Stimulated activated CD8-positive, alpha-beta memory T cell treated with anti-CD3 and anti-CD28 coated beads, Interleukin-7, amount 100 ng/mL, for 1 hour (primary cell): ENCODE measurements at places on chromosomes 7 and 10.

GRCh38 chr7:36408589-36408988, 18.9 kb downstream of the ANLN start:
- no peak for DNase-seq

DNA sequence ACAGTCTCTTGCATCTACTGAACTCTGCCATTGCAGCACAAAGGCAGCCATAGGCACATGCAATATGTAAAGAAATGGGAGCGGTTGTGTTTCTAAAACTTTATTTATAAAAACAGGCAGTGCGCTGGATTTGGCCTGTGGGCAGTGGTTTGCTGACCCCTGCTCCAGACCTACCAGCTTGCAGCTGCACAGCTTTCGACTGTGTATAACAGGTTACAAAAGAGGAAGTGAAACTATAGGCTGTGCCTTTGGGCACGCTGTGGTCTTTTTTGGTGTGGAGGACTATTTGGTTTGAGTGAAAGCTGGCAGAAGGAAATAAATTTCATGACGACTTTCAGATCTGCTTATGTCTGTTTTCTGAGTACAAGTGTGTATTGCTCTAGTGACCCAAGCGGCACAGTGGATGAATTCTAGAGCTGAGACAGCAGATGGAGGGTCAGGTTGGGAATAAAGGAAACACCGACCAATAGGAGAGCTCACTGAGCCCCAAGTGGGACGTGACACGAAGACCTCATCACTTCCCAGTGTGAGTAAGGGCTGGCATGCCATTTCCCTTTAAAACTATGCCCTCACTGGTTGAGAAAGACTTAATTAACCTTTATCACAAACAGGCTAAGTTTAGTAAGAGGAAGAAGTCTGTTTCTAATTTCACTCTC, 152.7 kb downstream of the ANK3 start:
- no peak for DNase-seq

DNA sequence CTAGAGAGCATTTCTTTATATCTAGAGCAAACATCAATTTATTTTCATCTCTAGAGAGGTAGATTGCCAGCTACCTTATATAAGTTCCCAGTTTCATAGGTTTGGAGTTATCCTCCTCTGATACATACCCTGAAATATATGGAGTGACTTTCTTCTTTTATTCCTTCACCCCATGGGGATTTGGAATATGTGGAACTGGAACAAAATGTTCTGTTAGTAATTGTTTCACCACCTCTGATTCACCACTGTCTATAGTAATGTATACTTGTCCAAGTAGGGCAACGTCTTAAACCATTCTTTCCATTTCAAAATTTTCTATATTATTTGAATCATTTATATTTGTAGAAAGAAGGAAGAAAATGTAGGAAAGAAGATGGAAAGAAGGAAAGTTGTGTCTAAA, 511.2 kb upstream of the KCND2 start:
- DNase-seq = no peak

DNA sequence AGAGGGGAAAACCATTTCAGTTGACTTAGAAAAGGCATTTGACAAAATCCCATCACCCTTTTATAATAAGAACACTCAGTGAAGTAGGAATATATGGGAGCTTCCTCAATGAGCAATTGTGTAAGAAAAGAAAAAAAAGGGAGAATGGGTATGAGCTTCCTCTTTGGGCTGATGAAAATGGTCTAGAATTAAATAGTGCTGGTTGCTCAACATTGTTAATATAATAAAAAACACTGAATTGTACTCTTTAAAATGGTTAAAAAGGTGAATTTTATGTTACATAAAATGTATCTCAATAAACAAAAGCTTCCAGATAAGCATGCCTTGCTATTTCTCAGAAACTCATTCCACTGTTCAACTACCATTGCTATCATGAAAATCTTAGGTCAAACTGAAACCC, 40.6 kb downstream of the LRRC17 start:
- DNase-seq = no peak

- no peak for DNase-seq
Measured at GRCh38 chr10:20885678-20886077, 11.4 kb downstream of the NEBL start.

- no peak for DNase-seq
Measured at GRCh38 chr10:121231079-121231478, 367.2 kb downstream of the FGFR2 start.

DNA sequence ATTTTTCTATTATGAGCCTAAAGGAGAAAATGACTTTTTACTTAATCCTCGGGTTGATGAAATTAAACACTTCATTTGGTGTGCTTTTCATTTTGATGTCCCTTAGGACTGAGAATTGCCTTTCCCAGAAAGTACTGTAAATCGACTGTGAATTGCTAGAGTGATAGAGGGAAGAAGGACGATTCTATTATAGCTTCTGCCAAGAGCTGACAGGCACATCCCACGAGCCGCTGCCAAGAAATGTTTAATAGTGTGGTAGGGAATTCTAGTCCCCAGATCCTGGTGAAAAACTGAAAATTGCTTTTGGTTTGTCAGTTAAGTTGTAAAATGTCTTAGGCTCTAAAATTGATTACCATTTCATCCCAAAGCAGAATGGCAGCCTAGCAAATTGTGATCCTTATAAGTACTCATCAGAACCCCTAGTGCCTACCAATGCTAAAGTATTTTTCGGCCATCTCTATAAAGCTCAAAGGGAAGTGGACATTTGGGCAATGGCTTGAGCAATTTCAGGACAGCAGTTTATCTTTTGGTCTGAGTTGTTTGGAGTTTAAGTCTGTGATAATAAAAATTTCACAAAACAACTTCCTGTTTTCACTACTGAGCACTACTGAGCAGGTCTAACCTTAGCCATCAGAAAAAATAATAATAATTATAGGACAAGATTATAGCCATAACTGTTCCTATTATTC, 44.6 kb upstream of the HYCC1 start:
- no peak for DNase-seq

- no peak for DNase-seq
Measured at GRCh38 chr7:2321020-2321419, 6.8 kb upstream of the SNX8 start.

GRCh38 chr7:421136-421991, 98.3 kb downstream of the PDGFA start:
- DNase-seq = no peak

DNA sequence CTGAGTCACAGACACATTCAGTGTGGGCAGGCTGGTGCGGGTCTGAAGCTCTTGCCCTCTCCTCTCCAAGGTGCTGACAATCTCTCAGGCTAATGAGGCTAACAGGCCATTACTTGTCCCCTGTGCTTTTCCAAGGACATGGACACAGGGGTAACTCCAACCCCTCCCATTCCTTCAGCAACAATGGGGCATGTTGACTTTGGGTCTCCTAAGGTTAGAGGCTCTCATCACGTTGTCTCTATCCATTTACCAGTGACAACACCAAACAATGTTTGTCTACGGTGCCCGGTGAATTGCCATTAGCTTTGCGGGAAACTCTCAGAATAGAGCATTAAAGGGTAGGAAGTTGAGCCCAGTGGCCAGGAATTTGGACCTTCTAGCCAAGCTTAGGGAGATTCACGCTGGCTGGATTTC, 101.6 kb upstream of the TNS3 start:
- no peak for DNase-seq

DNA sequence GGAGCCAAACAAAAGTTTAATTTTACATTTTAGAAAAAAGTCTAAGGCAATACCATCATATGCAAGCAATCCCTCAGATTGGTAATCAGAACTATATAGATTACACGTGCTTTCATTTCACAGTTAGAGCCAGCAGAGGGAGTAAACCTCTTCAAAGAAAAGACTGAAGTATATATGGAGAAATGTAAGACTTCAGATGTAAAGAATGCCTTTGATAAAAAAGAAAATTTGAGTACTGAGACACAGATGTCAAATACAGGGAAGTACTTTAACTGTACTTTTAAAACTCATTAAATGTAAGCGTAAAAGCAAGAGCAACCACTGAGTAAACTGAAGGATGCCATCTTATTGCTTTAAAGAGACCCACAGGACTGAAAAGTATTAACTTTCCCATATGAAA, 101.4 kb upstream of the FAM133B start:
- DNase-seq = no peak

GRCh38 chr7:73683788-73684693, 644 bp downstream of the BUD23 start:
- no peak for DNase-seq

DNA sequence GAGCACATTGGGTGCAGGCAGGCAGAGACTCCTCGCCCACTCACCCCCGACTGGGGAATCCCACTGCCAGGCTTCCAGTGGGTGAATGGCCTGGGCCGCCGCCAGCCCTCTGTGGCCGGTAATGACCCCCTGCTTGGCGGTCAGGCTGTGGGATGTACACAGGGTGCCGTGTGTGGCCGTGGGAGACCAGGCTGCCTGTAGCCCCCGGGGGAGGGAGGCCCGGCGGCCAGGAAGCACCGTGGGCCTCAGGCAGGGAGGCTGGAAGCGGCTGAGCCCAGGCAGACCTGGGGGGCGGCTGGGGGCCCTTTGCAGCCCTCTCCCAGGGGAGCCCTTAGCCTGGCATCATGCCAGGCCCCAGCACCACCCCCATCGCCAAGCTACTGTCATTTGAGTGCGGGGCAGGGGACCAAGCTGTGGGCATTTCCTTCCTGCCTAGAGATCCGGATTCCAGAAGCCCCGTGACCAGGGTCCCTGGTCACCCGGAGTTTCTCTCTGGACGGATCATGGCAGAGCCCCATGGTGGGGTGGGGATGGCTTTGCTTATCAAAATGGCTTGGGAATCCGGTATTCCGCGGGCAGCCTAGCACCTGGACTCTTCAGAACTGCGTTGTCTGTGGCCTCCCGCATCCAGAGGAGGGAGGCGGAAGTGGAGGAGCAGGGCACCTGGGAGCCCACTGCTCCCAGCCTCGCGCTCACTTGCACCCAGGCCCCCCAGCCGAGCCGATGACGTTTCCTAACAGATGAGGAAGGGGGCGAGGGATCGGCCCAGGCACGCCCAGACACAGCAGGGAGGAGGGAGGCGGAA, 1.1 kb downstream of the TTYH3 start:
- no peak for DNase-seq

- DNase-seq = no peak
Measured at GRCh38 chr10:101223274-101224059, 5.8 kb downstream of the LBX1 start.
